ENCODE measurements at places on chromosomes 12 and 14. TPM values are rescaled to one million over a fixed set of nuclear protein-coding genes. Genes with fewer than 3 reads are reported as not detected.

The AQP6 gene
- total RNA-seq = not detected

DNA sequence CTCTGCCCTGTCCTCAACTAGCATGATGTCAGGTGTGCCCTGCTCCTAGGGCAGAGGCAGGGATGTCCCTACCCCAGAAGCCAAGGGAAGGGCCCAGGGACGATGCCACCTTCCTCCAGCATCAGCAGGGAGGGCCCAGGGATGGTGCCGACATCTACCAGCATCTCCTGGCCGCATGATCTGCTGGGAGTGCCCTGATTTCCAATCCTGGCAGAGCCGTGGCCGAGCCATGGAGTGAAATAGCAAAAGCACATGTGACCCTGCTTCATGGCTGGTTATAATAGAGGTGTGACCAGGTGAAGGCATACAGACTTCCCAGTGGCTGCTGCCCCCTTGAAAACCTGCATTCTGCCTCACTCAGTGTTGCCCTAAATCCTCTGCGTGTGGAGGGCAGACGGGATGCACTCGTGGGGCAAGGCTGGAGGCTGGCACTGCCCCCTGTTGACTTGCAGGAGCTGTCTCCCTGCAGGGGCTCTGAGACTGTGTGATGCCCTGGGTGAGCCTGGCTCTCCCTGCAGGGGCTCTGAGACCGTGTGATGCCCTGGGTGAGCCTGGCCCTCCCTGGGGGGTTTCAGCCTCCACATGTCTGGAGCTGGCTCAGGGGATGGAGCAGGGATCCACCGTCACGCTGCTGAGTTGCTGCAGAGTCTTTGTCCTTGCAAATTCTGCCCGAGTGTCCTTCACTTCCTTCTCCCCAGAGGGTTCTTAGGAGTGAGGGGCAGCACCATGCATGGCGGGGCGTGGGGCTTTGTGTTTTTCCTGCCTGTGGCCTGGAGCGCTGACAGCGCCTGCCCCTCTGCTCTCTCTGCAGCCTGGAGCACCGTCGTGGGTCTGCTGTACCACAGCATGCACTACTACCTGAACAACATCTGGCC is 51.7 kb downstream of the ADGRD1 start:
- DNase-seq = no peak
- no peaks in the 10 kb centered on the region for H3K36me3 ChIP-seq
- H3K4me1 ChIP-seq = no peaks in the 10 kb centered on the region
- no peak overlapping the region for H3K27ac ChIP-seq

DNA sequence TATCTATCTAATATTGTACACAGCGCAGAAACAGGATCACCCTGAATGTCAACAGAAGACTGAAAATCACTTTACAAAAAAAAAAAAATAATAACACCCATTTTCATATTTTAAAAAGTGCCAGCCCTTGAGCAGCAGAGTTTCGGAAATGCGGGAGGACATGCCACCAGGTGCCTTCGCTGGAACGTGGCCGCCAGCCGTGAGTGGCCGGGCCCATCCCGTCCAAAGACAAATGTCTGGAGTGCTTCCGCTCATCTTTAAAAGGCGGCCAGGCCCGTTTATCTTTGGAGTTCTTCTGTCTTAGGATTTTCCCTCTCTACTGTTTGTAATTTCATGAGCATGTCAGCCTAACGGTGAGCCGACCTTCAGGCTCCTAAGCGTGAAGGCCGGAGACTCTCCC is 43.5 kb downstream of the LRTM2 start:
- no peak overlapping the region for H3K4me3 ChIP-seq
- no peaks in the 10 kb centered on the region for H3K27me3 ChIP-seq
- no peak overlapping the region for H3K27ac ChIP-seq
- no peaks in the 10 kb centered on the region for H3K4me1 ChIP-seq

DNA sequence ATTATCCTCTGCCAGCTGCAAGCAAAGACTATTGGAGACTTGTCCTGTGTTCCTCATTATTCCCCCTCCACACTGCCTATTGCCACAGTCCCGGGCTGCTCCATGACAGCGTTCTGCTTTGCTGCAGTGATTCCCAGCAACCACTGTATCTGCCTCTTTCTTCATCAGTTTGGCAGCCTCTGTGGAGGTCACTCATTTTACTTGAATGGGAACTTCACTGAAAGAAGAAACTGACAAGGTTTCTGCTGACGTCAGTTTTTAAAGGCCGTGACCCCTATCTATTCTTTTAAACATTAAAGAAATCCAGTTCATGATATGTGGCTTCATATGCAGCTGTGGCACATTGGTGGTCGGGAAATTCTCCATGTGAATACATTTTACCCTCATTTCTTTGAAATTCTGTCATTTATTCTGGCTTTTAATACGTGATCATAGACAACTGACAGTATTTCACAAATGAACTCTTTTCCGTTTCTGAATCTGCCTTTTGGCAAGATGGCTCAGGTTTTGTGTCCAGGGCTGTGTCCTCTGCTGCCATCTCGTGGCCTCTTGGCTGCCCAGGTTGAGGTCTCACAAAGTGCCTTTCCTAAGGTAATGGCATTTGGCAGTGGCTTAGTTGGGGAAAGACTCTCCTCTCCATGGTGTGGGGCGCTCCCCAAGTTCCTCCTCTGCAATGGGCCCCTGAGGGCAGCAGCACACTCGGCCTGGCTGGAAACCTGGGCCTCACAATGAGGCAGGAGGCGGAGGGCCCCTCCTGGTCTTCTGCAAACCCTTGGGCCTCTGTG is 5.8 kb downstream of the TMEM253 start:
- H3K4me3 ChIP-seq = no peak overlapping the region
- peak; percentile 91 for DNase-seq
- no peaks in the 10 kb centered on the region for H3K36me3 ChIP-seq
- peaks cover 15% of the 10 kb centered on the region for H3K4me1 ChIP-seq
- peak overlapping the region; percentile 19 for H3K27ac ChIP-seq
- no peaks in the 10 kb centered on the region for H3K27me3 ChIP-seq
